ENCODE measurements at places on chromosomes 11 and 22.
A peak's percentile ranks its signal among the peaks of the same experiment; 100 is the strongest.

DNA sequence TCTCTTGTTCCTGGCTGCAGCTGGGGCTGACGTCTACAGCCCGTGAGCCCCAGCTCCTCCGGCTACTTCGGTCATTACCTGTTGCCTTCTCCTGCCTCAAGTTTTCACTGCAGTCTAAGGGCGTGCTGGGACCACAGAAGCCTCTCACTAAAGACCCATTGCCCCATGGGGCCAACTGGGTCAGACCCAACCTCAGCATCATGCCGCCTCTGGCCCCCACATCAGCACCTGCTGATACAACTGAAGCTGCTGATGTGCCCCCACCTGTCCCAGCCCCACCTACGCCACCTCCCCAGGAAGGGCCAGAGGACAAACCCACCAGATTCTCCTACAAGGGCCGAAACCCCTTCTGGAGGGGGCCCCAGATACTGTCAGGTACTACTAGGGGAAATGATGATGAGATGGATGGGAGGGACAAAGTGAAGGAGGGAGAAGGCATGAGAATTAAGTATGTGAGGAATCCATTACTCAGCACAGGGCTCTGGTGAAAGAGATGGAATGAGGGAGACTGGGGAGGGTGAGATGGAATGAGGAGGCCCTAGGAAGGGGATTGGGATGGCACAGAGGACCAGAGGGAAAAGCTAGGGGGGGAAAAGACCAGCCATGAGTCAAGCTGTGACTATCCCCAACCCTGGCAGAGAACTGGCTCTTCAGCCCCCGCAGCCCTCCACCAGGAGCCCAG lies 5.1 kb downstream of the C11orf42 start:
- no peak overlapping the region for H3K4me3 ChIP-seq
- H3K27ac ChIP-seq = no peak overlapping the region
- H3K4me1 ChIP-seq = peaks cover 6% of the 10 kb centered on the region
- no peak for DNase-seq
- peaks cover 97% of the 10 kb centered on the region for H3K36me3 ChIP-seq
- H3K27me3 ChIP-seq = no peaks in the 10 kb centered on the region

DNA sequence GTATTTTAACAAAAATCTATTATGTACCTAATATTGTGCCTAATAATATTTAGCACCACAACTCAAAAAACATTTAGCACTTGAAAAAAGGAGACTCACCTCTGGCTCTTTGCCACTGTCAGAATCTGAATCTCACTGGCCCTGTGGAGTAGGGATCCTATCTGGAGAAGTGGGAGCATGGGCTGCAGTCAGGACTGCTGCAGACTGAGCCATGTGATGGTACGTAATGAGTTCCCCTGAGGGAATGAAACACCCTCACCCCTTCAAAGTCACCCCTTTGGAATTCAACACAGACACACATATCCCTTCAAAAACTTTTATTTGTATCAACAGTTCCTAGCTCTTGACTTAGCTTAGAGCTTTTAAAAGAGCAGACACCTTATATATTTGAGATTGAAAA lies 6.5 kb downstream of the PTPMT1 start:
- peaks cover 42% of the 10 kb centered on the region for H3K36me3 ChIP-seq
- H3K4me3 ChIP-seq = no peak overlapping the region
- H3K27ac ChIP-seq = no peak overlapping the region
- peak; percentile 32 for DNase-seq

DNA sequence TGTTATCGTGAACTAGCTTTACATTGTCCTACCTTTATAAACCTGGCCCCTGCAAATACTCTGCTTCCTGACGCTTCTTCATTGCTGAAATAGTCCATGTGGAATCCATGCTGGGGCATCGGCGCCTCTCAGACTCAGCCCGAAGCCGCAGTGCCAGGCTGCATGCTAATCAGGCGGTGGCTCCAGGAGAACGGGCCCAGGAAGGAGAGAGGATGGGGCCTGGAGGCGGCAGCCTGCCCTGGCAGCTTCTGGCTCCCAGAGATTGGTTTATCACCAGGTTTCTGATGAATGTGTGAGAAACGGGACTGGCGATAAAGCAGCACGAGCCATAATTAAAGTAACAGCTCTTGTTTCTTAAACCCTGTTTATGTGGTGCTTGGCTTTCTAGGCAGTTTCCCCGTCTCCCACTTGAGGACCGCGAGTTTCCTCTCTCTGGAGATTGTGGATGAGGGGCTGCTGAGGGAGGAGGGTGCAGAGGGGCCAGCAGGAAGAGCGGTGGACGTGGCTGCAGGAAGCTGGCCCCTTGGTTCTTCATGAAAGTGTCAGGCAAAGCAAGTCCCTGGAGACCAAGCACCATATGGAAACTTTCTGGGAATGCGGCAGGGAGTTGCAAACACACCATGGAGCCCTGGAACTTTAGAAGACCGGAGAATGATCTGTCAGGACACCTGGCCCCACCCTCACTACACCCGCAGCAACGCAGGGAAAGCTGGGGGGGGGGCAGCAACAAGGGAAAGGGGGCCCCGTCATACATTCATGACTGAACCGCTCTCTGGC lies 93.4 kb downstream of the NTM start:
- no peak overlapping the region for H3K27ac ChIP-seq
- peaks cover 6% of the 10 kb centered on the region for H3K27me3 ChIP-seq
- no peaks in the 10 kb centered on the region for H3K4me1 ChIP-seq
- no peaks in the 10 kb centered on the region for H3K36me3 ChIP-seq
- no peak for DNase-seq

- no peaks in the 10 kb centered on the region for H3K36me3 ChIP-seq
- peak overlapping the region; percentile 95 for H3K27ac ChIP-seq
- no peak overlapping the region for H3K4me3 ChIP-seq
- peak; percentile 59 for DNase-seq
- H3K27me3 ChIP-seq = no peaks in the 10 kb centered on the region
Measured at GRCh38 chr22:27476729-27477128, 324.8 kb downstream of the MN1 start.

- no peak for DNase-seq
- peaks cover 14% of the 10 kb centered on the region for H3K36me3 ChIP-seq
- H3K4me3 ChIP-seq = no peak overlapping the region
- H3K4me1 ChIP-seq = peaks cover 2% of the 10 kb centered on the region
Measured at GRCh38 chr11:108198833-108199232, 23.6 kb downstream of the NPAT start.

DNA sequence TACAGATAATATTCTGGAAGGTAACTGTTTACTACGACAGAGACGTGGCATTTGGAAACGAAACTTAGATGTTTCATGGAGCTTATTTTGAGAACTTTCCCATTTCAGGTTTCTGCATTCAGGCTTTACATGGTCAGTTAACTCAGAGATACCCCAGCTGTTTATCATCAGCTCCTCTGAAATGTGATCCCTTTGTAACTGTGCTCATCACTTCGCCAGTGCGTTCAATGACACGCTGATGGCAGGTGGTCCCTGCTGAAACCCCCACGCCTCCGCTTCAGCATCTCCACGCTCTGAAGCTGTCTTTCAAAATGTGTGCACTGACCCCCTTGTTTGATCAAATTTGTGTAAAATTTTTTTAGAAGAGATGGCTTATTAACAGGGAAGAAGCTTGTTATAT lies 30.5 kb downstream of the ALG12 start:
- no peak for DNase-seq
- peaks cover 4% of the 10 kb centered on the region for H3K4me1 ChIP-seq
- H3K4me3 ChIP-seq = no peak overlapping the region
- no peaks in the 10 kb centered on the region for H3K27me3 ChIP-seq
- H3K27ac ChIP-seq = no peak overlapping the region

DNA sequence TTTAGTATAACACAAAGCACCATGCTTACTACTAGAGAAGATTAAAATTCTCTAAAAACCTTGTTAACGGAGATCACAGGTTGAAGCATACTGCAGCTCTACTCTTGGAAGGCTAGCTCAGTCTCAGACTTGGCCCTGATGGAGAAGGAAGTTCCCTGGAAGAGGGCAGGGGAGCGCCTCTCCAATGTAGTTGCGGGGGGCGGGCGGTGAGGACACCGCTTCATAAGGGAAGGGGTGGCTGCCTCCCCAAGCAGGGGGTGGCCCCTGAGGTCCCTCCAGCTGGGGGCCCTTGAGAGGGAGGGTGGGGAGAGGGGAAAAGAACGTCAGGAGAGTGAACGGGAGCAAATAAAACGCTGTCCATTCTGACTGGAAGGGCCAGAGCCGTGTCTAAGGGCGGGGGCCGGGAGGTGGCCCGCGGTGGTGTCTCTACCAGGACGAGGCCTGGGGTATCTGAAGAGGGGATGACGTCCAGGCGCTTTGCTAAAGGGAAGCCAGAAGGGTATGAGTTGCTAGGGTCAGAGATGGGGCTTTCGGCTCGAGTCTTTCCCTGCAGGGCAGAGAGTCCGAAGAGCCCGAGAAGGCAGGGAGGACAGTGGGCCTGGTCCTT lies 553 bp upstream of the USP47 start:
- DNase-seq = no peak
- H3K4me1 ChIP-seq = peaks cover 2% of the 10 kb centered on the region
- peak overlapping the region; percentile 91 for H3K4me3 ChIP-seq

- no peak overlapping the region for H3K27ac ChIP-seq
- no peaks in the 10 kb centered on the region for H3K4me1 ChIP-seq
- no peaks in the 10 kb centered on the region for H3K27me3 ChIP-seq
- H3K36me3 ChIP-seq = peaks cover 94% of the 10 kb centered on the region
- H3K4me3 ChIP-seq = no peak overlapping the region
Measured at GRCh38 chr11:46315783-46316563, 31.3 kb upstream of the DGKZ start.

DNA sequence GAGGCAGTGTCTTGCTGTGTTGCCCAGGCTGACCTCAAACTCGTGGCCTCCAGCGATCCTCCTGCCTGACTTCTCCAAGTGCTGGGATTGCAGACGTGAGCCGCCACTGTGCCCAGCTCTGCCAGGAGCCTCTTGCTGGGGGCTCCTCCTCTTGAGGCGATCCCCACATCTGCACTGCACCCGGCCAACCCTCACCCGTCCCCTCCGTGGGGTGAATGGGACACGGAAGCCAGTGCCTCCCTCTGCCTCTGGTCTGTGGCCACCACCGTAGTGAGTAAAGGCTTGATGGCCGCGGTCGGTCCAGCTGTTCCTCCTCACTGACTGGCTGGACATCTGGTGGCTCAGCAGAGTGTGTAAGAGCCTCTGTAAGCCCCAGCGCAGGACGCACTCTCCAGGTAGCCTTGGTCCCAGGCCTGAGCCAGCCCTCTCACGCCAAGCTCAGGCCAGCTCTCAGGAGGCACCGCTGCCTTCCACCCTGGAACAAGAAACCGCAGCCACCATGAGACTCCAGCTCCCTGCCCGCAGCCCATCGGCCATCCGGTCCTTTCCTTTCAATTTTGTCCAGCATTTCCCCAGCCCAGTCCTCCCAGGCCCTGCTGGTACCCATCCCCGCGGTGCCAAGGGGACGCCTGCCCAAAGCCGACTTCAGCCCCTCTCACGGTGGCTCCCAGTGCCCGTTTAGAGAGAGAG lies 100.3 kb downstream of the BRD1 start:
- H3K27me3 ChIP-seq = peaks cover 55% of the 10 kb centered on the region
- H3K36me3 ChIP-seq = no peaks in the 10 kb centered on the region
- H3K4me3 ChIP-seq = no peak overlapping the region
- H3K4me1 ChIP-seq = peaks cover 3% of the 10 kb centered on the region
- no peak overlapping the region for H3K27ac ChIP-seq

GRCh38 chr11:8340296-8340695 lies 76.6 kb upstream of the LMO1 start:
- no peak overlapping the region for H3K27ac ChIP-seq
- peaks cover 62% of the 10 kb centered on the region for H3K27me3 ChIP-seq
- H3K36me3 ChIP-seq = no peaks in the 10 kb centered on the region
- peaks cover 8% of the 10 kb centered on the region for H3K4me1 ChIP-seq

DNA sequence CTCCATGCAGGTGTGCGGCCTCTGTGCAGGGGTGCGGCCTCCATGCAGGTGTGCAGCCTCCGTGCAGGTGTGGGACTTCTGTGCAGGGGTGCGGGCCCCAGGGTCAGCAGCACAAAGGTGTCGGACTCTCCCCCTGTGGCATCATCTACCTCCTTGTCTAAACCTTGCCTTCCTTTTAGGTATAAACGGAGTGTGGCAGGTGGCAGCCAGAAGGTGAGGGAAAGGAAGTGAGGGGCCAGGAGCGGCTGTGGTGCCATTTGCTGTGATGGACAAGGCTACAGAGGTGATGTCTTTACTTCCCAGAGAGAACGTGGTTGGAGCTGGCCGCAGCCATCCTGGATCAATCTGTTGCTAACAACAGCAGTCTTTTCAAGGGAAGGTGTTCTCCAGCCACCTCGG lies 9.1 kb downstream of the GAL start:
- H3K4me1 ChIP-seq = no peaks in the 10 kb centered on the region
- H3K36me3 ChIP-seq = no peaks in the 10 kb centered on the region
- DNase-seq = no peak
- H3K27ac ChIP-seq = no peak overlapping the region

- no peak overlapping the region for H3K4me3 ChIP-seq
- H3K36me3 ChIP-seq = no peaks in the 10 kb centered on the region
- DNase-seq = no peak
- peaks cover 65% of the 10 kb centered on the region for H3K27me3 ChIP-seq
Measured at GRCh38 chr11:11780858-11781257, 60.9 kb upstream of the USP47 start.

DNA sequence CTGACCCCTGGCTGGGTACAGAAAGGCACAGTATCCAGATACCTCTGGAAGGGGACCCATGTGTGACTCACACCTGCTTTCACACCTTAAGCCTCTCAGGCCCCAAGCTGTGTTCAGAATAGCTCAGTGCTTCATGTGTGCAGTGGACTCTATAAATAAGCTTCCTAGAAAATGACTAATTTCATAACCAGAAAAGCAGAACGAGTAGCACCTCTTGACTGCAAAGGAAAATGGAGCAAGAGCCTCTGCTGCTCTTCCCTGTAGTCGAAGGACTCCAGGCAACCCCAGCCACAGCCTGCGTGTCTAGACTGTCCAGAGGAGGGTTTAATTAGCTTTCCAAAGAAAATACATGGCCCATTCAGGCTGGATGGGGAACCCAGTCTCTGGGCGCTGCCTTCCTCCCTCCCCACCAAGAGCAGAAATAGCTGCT lies 23.1 kb downstream of the PTPN5 start:
- no peak for DNase-seq
- H3K27ac ChIP-seq = no peak overlapping the region
- H3K4me1 ChIP-seq = peaks cover 2% of the 10 kb centered on the region

- peaks cover 54% of the 10 kb centered on the region for H3K4me1 ChIP-seq
- no peaks in the 10 kb centered on the region for H3K27me3 ChIP-seq
- no peak for DNase-seq
Measured at GRCh38 chr22:36358533-36359469, 29.0 kb downstream of the MYH9 start.

- H3K4me3 ChIP-seq = no peak overlapping the region
- H3K4me1 ChIP-seq = no peaks in the 10 kb centered on the region
- H3K27me3 ChIP-seq = peaks cover 70% of the 10 kb centered on the region
- H3K36me3 ChIP-seq = no peaks in the 10 kb centered on the region
- no peak overlapping the region for H3K27ac ChIP-seq
Measured at GRCh38 chr22:22161924-22162851, 82.4 kb upstream of the VPREB1 start.

DNA sequence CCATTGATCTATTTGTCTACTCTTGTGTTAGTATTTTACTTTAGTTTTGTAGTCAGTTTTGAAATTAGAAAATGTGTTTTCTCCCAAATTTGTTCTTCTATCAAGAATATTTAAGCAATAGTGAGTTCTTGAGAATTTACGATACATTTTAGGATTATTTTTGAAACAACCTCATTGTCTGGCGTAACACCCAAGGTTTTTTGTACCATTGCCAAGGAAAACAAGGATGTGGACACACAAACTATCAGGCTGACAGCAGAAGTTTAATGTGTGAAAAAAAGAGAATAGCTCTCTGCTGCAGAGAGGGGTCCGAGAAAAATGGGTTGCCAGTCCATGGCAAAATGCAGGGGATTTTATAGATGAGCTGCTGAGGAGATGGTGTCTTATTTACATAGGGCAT lies 865.1 kb upstream of the CNTN5 start:
- no peaks in the 10 kb centered on the region for H3K27me3 ChIP-seq
- DNase-seq = no peak
- H3K4me1 ChIP-seq = no peaks in the 10 kb centered on the region
